Cortex of kidney (tissue), 1 donor: ENCODE measurements at places on chromosomes 7 and 10.

DNA sequence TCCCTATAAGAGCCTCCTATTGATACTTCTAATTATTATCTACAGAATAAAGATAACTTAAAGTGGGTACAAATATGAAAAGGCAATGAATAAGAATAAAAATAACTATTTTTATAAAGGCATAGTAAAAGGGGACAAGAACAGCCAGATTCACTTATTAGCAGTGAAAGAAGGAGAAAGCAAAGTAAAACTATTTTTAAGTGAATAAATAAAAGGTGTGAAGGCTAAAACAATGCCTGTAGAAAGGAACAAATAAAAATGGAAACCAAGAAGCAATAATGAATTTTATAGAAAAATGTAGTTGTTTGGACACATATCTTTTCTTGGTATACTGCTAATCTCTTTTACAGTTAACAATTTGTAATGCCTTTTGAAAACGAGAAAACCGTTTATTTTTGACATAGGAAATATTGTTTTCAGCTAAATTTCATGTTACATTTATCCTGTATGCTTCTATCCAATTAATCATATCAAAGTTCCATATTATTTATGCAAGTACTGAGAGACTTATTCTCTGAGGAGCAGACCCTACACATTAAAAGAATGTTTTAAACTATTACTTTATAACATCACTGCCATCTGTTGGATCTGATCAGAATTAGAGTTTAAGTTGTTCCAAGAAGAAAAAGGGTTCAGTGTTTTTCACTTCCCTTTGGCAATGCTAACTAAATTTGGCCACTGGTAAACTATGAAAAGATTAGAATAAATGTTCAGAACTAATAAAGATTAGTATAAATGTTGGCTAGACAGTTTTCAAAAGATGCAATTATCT, 59.1 kb downstream of the ARMC3 start:
- DNase-seq = no peak

- no peak for DNase-seq
Observed at GRCh38 chr10:76036111-76036940, 604.9 kb downstream of the LRMDA start.

DNA sequence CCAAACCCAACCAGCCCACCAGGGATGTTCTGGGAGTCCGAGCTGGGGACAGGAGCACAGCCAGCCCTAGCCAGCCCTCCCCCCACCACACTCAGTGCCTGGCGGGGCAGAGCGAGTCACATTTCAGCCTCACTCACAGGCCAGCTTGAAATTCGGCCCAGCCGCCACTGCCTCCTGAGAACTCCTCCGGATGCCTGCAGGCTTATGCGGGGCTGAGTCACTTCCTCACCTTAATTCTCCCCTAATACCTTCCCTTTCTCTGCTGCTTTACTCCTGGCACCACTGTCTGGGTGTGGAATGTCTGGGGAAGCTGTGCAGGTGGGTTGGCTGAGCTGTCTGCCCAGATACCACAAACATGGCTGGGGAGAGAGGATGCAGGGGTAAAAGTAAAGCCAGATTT, 22.6 kb upstream of the DLG5 start:
- DNase-seq = no peak

DNA sequence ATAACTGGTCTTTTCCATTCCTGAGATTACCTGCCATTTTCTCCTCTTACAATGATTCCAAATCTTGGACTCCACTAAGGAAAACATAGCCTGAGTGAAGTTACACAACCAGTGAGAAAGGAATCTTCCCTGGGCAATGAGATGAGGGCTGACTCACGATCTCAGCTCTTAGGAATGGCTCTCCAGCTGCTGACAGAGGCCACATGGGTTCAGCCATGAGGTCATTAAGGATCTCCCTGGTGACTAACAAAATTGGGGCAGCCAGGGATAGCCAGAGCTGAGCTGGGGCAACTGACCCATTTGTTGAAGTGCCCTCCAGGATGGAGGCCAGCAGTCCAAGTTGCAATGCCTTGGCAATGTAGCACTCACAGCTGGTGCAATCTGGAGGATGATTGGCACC, 78.7 kb upstream of the MKLN1 start:
- no peak for DNase-seq

DNA sequence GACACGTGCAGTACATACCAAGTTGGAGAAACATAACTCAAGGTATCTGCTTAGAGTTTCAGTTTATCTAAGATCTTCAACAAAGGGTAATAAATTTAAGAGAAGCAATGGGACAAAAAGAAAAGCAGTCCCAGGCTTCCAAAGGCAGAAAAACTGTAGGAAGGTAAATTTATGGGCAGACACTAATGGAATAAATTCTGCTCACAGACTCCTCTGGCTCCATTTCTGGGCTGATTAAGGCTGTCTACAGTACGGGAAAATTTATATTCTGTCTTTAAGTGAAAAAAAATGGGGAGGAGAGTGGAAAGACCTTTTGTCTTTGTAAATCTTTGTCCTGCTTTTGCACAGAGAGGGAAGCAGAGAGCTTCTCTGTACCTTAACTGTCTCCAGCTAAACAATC, 587.5 kb upstream of the IGFBP3 start:
- DNase-seq = no peak
